ENCODE measurements at places on chromosomes 7 and 10.

DNA sequence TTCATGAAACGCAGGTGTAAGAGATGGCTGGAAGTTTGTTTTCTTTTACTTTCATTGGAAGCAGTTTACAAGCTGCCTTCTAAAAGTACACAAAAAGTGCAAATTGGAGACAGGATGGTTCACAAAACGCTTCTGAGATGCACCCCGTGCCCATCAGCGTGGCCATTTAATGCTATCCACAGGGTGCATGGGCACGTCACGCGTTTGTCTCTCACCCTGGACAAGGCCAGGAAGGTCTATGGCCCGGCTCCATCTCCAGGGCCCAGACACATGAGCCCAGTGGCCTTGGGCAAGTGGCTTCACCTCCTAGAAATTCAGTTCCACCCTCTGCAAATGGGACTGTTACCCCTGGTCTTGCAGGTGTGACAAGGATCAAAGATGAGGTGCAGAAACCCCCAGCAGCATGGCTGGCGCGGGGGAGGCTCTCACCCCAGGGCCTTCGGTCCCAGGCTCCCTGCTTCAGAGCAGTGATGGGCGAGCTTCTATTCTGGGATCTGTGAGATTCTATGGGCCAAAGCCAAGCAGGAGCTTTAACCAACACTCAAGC is 60.8 kb upstream of the EBF3 start:
- no peak for DNase-seq

- DNase-seq, result no peak
Observed at GRCh38 chr7:24411226-24411625, 127.2 kb downstream of the NPY start.

DNA sequence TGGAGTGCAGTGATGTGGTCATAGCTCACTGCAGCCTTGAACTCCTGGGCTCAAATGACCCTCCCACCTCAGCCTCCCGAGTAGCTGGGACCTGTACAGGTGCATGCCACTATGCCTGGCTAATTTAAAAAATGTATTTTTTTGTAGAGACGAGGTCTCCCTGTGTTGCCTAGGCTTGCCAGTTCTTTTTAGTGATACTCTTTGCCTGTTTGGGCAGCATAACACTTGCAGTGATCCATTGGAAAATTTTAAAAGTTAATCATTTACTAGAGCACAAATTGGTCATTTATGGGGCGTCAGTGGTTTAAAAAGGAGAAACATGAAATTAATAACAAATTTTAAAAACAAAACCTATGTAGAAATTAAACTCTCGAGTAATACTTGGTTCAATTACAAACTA is 78.3 kb downstream of the DYNC2I1 start:
- no peak for DNase-seq

DNA sequence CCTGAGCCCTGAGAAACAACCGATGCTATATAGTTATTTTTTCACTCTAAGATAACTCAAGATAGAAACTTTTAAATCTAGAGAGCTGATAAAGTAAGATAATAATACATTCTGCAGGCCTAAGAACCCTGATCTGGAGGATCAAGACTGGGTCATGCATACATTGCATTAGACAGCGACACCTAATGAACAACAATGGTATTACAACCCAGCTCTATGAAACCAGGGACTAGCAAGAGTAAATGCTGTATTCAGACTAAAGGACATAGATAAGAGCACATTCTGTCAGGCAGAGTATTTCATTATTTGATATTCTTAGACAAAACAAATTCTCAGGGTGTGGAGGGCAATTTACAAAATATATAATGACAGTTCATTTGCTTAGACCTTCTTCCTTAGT is 148.6 kb downstream of the GRK5 start:
- peak; percentile 9 for DNase-seq

DNA sequence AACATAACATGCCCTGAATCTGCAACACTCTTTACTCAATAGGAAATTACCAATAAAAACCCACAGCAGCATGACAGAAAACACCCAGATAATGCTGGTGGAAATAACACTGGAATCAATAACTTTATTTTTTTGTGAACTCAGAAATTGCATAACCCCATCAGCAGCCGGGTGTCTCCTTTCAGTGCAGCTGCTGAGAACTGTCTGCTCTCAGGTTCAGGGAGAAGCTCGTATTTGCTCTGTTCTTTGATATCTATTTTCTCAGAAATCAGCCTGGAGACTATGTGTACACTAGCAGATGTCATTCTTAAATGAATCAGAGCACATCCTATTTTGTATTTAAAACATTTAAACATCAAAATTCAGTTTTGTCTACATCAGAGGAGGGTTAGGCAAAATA is 506.0 kb downstream of the POM121L12 start:
- no peak for DNase-seq

- no peak for DNase-seq
Observed at GRCh38 chr10:12509794-12510100, 160.4 kb downstream of the CAMK1D start.
